T-helper 9 cell (primary cell): ENCODE measurements at places on chromosomes 2 and 18.

DNA sequence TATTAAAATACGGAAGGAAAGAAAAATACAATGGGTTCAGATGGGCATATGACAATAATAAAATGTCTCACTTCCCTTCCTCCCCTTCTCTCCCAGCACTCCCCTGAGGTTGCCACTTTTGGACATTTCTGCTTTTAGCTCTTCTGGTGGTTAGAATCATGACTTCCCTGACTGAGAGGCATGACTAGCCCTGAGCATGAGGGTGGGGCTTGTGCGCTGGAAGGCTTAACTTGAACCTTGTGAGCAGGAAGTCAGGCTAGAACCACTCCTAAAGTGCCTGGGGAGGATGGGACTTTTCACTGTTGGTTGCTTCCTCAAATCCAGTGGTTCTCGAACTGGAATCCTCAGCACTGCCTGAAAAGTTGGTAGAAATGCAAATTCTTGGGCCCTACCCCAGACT is 19.7 kb upstream of the ARHGAP25 start:
- DNase-seq = no peak

DNA sequence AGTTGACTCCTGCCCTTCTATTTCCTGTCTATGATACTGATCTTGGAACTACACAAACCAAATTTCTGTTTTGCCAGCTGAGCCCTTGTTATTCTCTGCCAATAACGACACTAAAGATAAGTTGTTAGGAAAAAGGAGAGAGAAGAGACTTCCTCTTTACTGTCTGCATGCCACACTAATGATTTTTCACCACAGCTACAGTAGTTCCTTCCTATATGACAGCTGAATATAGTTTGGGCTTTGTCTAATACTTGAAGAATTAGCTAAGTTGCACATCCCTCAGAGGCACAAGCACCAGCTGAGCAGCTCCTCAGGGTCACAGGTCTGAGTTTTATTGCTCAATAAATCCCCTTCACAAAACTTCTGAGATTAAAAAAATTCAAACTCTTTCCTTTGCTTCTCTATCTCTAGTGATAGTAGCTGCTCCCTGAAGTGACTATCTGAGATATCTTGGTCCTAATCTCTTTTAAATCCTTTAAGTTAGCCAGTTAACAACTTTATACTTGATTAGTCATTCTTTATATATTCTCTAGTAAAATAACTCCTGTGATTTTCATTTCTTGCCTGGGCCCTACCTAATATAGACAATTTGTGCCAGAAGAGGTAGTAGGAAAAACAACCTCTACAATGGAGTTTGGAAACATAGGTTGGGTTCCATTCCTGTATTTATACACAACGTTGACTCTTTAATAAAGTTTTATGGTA is 253.0 kb upstream of the CNTNAP5 start:
- no peak for DNase-seq

DNA sequence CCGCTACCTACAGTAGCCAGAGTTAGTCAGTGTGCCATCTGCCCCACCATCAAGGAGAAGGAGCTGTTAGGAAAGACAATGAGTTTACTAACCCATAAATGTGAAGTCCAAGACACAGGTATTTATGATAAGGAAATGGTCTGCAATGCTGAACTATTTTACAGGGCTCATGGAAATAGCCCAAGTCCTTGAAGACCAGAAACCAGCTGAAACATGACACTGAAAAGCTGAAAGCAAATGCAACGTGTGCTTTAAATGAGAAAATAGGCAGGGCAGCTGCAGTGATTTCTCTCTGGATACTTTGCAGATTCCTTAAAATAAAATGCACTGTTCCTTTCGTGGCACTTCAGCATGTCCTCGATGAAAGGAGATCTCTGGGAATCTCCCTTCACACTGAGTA is 256.4 kb upstream of the TCF4 start:
- DNase-seq = no peak

GRCh38 chr2:143691121-143691520 is 561.9 kb downstream of the ARHGAP15 start:
- no peak for DNase-seq

DNA sequence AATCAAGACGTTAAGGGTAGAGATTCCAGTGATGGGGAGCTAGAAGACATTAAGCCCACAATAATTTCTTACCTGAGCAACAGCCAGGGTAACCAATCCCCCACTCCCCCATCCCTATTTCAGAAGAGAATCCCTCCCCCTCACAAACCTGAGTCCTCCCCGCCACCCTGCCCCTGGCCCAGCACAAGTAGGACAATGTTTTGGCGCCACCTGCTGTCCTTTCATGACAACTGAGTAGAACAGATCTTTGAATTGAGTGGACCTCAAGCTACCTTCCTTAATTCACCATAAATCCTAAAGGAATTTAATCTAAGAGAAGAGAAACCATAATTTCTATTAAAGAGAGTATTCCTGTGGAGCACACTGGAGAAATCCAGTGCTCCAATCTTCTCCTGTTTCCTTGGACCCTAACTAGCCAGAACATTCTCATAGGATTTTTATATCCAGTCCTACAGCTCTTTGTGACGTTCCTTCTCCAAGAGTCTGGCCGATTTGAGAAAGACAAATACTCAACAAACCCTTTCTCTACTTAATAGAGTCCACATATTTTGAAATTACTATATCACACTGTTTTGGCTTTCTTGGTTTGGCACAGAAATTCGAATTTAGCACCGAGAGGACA is 41.1 kb downstream of the NHEJ1 start:
- peak; percentile 50 for DNase-seq

GRCh38 chr18:49886891-49887764 is 73.8 kb upstream of the ACAA2 start:
- DNase-seq = no peak

DNA sequence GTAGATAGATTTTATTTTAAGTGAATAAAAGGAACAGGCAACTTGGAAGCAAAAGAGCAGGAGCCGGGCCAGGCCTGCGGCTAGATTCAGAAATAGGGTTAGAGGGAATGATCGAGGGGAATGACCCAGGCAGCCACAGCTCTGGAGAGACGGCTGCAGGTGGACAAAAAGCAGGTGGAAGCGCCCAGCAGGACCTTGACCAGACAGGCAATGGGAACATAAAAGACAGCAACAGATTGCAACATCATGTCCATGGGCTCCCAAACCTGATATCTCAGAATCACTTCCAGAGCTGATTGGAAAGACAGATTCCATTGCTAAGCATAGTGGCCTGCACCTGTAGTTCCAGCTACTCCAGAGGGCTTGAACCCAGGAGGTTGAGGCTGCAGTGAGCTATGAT is 28.6 kb upstream of the STEAP3 start:
- no peak for DNase-seq
